ENCODE measurements at places on chromosomes 3 and 15. TPM values are rescaled to one million over a fixed set of nuclear protein-coding genes. Genes with fewer than 3 reads are reported as not detected.

GRCh38 chr15:100531823-100532327 lies 3.1 kb upstream of the CERS3 start:
- DNase-seq: no peak

DNA sequence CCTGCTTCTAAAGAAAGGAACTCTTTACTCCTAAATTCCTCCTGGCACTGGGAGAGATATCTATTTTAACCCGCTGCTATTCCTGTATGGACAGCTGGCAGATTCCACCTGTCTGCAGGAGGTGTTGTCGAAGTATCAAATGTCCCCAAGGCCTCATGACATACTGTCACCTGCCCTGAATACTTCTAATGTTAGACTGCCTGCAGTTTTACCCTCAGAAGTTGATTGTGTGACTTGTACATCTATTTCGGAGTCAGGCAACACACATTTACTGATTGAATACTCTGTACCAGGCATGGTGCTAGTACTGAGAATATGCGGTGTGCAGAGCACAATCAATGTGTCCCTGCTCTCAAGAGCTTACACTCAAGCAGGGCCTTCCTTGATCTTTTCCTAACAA lies 38.6 kb downstream of the PDZRN3 start:
- DNase-seq: no peak

DNA sequence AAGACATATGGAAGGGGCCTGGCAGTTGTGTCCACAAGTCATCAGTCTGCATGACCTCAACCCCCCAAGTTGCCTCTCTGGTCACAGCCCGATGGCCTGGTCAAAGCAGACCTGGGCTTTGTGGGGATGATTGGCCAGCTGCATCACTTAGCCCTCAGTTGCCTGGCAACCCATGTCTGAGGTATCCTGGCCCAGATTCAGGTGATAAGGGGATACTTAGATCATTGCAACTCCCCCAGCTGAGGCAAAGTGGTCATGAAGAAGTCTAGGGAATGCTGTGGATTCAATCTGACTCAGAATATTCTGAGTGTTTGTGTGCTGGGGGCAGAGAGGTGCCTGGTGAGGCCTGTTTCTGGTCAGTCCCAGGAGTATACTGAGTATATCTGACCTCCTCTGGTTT lies 5.0 kb downstream of the GPR156 start:
- no peak for DNase-seq

DNA sequence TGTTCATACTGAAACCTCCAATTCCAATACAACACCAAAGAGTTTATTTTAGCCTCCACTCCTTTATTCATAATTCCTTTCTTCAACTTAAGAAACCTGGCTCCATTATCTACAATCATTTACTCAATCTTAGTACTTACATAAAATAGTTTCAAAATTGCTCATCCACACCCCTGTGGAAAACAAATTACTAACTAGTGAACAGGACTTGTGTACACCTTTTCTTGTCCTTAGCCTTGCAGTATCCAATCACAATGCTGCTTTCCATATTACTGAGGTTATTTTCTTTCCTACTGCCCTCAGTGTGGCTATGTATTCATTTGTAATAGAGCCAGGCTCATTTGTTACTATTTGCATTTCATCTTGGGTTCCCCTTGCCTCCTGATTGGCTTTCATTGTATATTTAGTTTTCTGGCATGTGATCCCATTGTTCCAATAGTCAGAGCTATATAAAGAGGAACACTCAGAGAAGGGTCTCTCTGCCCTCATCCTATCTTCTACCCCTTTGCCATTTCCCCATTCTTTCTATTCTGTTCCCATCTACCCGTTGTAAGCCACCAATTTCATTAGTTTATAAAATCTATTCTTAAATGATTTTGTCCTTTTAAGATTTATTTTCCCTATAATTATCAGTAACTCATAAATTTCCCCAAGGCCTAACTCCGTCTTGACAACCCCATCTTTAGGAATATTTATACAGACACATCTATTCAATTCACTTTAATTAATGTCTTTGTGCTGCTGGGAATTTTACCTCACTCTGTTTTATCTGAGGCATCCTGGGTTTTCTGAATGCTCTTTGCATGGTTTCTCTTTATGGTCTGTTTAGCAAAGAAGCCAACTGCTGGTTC lies 67.9 kb upstream of the RBP1 start:
- no peak for DNase-seq

GRCh38 chr3:176867681-176868663 lies 329.3 kb downstream of the TBL1XR1 start:
- DNase-seq: no peak

DNA sequence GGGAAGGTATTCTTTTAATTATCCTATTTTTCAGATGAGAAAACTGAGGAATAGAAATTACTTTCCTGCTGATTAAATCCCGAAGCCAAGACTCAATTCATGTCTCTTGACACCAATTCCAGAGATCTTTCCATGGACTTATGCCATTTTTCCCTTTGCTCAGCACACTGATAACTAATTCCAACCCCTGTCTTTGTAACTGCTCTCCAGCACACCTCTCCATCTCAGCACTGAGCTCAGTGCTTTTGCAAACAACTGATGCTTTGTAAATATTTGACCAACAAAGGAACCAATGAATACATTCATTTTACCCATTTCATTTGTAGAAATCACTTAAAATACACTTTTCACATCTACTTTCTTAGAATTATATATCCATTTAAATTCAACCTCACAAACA lies 249.1 kb downstream of the IL5RA start:
- no peak for DNase-seq

DNA sequence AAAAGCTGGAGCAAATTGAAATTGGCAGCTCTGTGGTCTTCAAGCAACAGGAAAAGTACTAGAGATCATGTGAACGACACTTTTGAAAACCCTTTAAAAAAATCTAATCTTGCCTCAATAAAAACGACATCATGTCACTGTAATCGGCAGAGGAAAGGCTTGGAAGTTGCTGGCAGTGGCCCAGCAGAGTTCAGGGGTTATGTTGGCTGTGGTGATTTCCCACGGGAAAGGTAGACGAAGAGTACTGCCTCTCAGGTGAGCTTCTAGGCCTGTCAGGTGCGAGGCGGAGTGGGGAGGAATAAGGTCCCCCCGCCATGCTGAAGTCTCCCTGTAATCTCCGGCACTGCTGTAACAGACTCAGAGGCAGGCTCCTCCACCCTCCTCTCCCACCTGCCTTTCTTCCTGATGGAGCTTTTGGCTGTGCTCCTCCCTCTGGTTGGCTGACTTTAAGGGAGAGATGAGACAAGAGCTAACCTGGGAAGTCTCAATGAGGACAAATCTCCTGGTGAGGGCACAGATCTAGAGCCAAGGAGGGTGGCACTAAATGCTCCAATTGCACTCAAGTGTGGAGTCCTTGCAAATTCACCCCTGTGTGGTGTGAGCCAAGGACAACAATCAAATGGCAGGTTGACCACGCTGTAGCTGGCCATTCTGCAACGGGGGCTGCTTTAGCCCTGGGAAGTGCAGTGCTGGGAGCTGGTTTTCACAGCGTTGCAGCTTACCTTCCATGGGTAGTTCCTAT lies 18.7 kb upstream of the HES1 start:
- no peak for DNase-seq

GRCh38 chr3:46942076-46942475 lies 34.5 kb downstream of the CCDC12 start:
- DNase-seq: no peak

- DNase-seq: no peak
Observed at GRCh38 chr3:114902691-114903101, 244.4 kb downstream of the ZBTB20 start.

- DNase-seq: no peak
Observed at GRCh38 chr3:24145981-24146822, 201.1 kb downstream of the NR1D2 start.

- DNase-seq: no peak
Observed at GRCh38 chr3:194042927-194043326, 93.0 kb upstream of the HES1 start.

DNA sequence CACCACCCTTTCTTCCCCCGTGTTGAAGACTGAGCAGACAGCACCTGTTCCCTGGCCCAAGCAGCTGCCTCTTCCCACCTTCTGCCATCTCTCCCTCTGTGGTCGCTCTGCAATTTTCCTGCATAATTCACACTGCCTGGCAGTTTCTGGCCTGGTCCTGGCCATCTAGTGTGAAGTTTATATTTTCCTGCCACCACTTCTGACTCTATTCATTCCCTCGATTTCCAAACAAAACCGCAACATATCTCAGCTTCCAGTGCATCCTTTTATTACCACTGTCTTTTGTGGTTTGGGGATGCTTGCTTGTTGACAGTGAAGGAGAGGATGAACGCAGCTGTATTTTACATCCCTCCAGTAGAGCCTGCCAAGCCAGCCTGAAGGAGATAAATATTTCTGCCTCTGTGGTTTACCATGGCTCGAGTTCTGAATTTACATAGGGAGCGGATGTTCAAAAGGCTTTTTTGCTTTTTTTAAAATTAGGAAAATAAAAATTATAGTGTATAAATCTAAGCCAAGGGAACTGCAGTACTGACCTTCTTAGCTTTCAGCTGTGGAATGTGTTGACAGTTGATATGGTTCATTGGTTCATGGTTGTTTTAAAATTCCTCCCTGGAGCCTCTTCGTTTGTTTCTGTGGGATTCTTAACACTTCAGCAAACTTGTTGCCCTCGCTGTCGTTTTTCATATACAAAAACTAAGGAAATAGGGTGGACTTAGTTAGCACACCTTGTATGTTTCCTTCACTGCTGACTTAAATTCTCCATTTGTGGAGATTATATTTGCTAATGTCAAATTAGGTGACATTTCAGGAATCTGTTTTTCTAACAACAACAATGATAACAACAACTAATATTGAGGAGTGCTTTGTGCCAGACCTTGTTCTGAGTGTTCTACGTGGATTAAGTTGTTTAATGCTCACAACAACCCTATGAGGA lies 250.5 kb downstream of the ADAMTSL3 start:
- no peak for DNase-seq

- DNase-seq: no peak
Observed at GRCh38 chr3:135235541-135235940, 440.5 kb downstream of the EPHB1 start.

- no peak for DNase-seq
Observed at GRCh38 chr3:124570232-124570631, 160.0 kb upstream of the UMPS start.

GRCh38 chr3:9970020-9970652 lies 16.5 kb downstream of the EMC3 start:
- no peak for DNase-seq

Gene SHF
- total RNA-seq: 34.6 TPM

Gene EFCC1
- 0.29 TPM for total RNA-seq

Gene SLC24A5
- not detected for total RNA-seq

Gene ARHGEF26
- 6.2 TPM for total RNA-seq

Gene SLC28A1
- 0.20 TPM for total RNA-seq

Gene WDR49
- total RNA-seq: 0.47 TPM

Gene RFT1
- 28.3 TPM for total RNA-seq

Gene GOLGA8G
- not detected for total RNA-seq

Gene GTF2A2
- total RNA-seq: 78.3 TPM

Gene DNAJC13
- total RNA-seq: 37.6 TPM

Gene MEGF11
- total RNA-seq: 1.2 TPM

Gene WDR6
- total RNA-seq: 409 TPM

Gene PARP6
- total RNA-seq: 127 TPM
